CD8-positive, alpha-beta memory T cell (primary cell): ENCODE measurements at places on chromosomes 13 and 19.
A peak's percentile ranks its signal among the peaks of the same experiment; 100 is the strongest.

- no peak for DNase-seq
Observed at GRCh38 chr13:53007872-53008271, 20.7 kb upstream of the OLFM4 start.

DNA sequence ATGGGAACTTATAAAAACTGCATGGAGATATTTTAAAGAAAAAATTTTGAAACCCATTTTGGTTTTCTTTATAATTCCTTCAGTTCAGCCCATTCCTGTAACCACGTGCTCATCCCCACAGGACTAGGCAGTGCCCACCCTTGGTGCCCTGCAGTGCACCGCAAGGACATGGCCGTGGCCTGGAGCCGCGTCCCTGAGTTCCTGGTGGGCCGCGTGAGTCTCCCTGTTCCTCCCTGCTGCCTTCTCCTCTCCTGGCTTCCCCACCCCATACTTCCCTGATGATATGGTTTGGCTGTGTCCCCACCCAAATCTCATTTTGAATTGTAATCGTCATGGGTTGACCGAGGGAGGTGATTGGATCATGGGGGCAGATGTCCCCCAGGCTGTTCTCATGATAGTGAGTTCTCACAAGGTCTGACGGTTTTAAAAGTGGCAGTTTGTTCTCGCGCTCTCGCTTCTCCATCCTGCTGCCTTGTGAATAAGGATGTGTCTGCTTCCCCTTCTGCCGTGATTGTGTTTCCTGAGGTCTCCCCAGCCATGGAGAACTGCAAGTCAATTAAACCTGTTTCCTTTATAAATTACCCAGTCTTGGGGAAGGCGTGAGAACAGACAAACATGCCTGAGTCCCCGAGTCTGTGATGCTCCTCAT, 31.6 kb upstream of the TFDP1 start:
- no peak for DNase-seq

- DNase-seq: no peak
Observed at GRCh38 chr13:98581971-98582702, 5.2 kb upstream of the STK24 start.

DNA sequence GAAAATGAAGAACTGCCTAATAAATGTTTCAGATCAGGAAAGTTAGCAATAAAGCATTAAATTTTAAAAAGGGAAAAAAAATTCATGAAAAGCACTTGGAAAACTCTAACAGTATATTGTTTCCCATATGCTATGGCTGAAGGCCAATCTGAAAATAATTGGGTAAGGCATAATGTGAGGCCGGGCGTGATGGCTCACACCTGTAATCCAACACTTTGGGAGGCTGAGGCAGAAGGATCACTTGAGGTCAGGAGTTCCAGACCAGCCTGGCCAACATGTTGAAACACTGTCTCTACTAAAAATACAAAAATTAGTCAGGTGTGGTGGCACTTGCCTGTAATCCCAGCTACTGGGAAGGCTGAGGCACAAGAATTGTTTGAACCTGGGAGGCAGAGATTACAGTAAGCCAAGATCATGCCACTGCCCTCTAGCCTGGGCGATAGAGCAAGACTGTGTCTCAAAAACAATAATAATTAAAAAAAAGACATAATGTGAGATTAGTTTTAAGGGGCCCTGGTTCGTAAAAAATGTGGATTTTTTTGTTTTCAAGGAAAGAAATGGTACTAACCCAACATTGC, 15.2 kb downstream of the INTS6 start:
- DNase-seq: no peak

- DNase-seq: no peak
Observed at GRCh38 chr19:16359074-16359473, 34.4 kb downstream of the KLF2 start.

DNA sequence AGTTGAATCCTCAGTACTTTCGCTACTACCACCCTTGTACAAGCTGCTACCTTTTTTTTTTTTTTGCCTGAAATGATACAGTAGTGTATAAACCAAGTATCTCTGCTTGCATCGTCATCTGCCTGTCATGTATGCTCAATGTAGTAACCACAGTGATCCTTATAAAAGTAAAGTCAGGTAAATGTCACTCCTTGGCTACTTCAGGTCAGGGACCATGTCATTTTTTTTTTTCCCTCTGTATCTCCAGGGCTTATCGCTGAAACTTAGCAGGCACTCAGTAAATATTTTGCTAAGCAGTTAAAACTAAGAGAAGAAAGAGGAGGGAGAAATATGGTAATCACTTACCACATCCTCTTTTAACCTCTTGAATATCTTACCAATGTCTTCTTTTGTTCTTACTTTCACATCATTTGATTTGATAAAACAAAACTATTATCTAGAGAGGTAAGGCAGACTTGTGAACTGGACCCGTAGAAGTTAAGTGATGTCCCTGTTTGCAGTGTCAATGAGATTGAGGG, 96.8 kb upstream of the KLF12 start:
- DNase-seq: no peak

GRCh38 chr13:87080100-87080779, 590.9 kb upstream of the SLITRK5 start:
- DNase-seq: no peak

DNA sequence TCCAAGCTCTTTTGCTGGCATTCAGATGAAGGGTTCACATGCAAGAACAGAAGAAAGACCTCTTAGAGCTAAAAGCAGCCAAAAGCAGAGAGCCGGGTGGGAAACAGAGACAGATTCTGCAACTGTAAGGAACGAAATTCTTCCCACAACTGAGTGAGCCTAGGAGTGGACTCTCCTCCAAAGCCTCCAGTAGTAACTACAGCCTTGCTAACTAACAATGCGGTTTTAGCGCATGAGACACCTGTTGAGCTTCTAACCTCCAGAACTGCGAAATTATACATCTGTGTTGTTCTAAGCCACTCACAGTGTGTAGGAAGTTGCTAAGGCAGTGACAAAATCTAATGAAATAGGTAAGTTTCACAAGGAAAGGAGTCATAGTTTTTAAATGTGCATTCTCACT, 98.1 kb upstream of the SLITRK1 start:
- no peak for DNase-seq

- no peak for DNase-seq
Observed at GRCh38 chr19:5417495-5418436, 37.5 kb upstream of the ZNRF4 start.

- DNase-seq: no peak
Observed at GRCh38 chr13:66519259-66519658, 710.9 kb downstream of the PCDH9 start.

GRCh38 chr13:55999709-56000108, 1141.0 kb upstream of the PRR20A start:
- no peak for DNase-seq

GRCh38 chr13:99687723-99688397, 186.6 kb downstream of the TM9SF2 start:
- no peak for DNase-seq

DNA sequence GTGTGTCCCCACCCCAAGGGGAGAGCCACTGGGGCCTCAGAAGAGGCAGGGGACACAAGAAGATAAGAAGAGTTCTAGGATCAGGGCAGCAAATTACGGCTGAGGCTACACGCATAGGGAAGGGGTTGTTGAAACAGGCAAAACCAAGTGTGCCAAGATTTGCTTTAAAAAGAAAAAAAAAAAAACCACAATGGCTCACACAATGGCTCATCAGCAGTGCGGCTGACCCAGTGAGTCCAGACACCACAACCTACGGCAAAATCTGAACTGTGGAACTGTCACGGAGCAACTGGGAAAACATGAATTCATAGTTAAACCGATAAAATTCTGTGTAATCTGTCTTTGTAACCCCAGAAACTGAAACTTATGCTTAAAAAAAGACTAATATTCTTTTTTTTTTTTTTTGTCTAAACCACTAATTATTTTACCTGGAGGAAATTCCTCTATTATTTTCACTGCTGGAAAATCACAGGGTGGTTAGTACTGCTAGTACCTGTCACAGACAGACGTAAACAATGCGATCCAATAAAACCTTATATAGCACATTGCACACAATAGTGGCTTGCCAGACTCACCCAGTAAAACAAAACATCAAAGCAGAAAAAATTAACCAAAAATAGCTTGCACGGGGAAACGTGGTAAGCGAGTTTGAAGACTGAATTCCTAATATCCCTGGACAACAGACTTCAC, 325.4 kb upstream of the TSHZ3 start:
- DNase-seq: no peak

- no peak for DNase-seq
Observed at GRCh38 chr13:23558675-23559536, 11.3 kb upstream of the TNFRSF19 start.

DNA sequence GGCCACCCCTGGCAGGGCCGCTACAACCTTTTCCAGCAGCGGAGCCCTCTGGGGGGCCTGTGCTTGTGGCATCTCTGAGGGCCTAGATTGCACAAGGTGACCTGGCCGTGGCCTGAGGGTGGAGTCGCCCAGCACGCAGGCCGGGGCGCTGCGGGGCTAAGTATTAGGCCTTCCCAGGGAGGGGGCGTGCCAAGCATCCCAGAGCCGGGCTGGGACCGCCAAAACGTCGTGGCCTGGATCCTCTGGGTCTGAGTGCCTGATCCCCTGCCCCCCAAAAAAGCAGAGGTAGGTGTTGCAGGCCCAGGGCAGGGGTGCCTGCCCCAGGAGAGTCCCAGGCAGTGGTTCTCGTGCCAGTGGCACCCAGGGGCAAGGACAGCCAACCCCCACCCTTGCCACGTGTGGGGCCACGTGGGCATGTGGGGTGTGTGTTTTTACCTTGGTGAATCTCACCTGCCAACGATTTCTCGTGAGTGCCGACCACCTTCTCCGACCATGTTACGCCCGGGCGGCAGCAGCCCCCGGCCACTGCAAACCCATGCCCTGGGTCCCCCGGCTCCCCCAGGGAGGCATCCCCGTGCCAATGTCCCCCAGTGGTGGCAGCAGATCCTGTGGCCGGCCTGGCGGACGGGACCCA, 12.6 kb upstream of the GNA15 start:
- DNase-seq: no peak

GRCh38 chr13:85970727-85971126, 171.5 kb upstream of the SLITRK6 start:
- DNase-seq: no peak

- no peak for DNase-seq
Observed at GRCh38 chr19:17673937-17674799, 14.0 kb downstream of the UNC13A start.

GRCh38 chr19:41288673-41289530, 21.1 kb upstream of the CCDC97 start:
- no peak for DNase-seq

DNA sequence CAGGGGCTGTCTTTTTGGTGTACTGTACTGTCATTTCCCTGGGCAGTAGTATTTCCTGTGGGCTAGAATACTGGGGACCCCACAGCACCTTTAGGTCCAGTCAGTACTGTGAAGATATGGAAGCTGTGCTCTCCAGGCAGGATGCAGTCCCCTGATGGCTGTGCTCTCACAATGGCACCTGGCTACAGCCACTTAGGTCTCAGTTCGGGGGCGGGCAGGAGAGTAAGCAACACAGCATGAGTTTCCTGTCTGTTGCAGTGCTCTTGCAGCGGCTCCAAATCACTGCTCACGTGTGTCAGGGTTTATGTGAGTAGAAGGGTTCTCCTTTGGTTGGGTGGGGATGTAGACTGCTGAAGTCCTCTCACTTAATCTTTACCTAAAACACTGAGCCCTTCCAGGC, 810.4 kb downstream of the DACH1 start:
- no peak for DNase-seq

GRCh38 chr19:54191011-54191810, at the start of gene TSEN34:
Gene TSEN34 (plus strand): TSS chr19:54191308. CDS start chr19:54191365, 57 bp downstream.
- DNase-seq: peak; percentile 96

GRCh38 chr19:1206150-1206863, 729 bp downstream of the STK11 start:
- DNase-seq: no peak

GRCh38 chr13:106440866-106441265, 94.6 kb downstream of the EFNB2 start:
- DNase-seq: no peak

- no peak for DNase-seq
Observed at GRCh38 chr13:31213651-31214289, 14.0 kb downstream of the B3GLCT start.

DNA sequence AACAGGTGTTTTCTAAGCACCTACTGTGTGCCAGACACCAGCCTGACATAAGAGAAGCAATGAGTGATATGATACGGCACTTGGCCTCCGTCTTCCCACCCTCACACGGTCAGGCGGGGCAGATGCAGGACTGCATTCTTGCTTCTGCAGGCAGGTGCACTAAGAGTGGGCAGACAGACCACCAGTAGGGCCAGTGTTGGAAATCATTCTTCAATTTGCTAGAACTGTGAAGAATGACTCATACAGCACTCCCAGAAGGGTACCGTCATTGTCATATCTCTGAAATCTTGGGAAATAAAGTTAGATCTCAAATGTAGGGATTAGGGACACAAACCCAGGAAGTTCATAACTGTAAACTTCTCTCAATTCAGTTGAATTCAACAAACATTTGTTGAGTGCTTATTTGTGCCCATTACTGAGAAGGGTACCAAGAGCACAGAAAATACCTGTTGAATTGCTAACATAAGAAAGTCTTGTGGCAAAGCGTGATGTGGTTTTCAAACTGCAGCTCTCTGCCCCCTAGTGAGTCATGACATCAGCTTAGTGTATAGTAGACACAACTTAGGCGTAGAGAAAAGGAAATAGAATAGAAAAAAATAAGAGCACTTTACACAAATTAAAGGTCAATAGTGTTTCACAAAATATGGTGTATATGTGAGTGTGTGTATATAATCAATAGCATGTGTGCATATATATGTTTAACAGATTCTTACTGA, 76.1 kb downstream of the TEX26 start:
- no peak for DNase-seq

DNA sequence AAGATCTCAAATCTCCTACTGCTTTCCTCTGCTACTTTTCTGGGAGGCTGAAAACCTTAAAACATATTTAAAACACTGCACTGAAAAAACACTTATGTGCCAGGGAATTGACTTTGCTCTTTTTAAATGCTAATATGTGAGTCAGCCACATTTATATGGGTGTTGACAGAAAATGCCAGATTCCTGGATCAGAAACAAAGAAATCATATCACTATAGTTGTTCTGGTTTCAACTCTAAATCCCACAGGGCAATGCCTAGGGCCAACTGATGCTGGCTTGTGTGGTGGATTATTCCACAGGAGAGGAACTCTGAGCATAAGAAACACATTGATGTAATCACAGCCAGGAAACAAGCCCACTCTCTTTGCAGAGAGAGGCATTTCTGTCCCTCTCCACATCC, 1439.0 kb upstream of the SPRY2 start:
- no peak for DNase-seq

- no peak for DNase-seq
Observed at GRCh38 chr19:32917616-32917996, 48.0 kb upstream of the SLC7A9 start.

- peak; percentile 98 for DNase-seq
Observed at GRCh38 chr19:7919610-7920518, at the start of gene SNAPC2. Gene SNAPC2 (plus strand): TSS chr19:7920338. CDS start chr19:7920367, 29 bp downstream.
